ENCODE measurements at places on chromosomes 1 and 21. TPM values are rescaled to one million over a fixed set of nuclear protein-coding genes. Genes with fewer than 3 reads are reported as not detected.

The RAB3GAP2 gene
- total RNA-seq: 27.1 TPM

The CRYAA gene
- not detected for total RNA-seq

The EXTL2 gene
- total RNA-seq: 13.5 TPM

The ACTL8 gene
- not detected for total RNA-seq

The CTSE gene
- total RNA-seq: 0.54 TPM

The SEMA6C gene
- 0.99 TPM for total RNA-seq

The CHIA gene
- not detected for total RNA-seq

The S1PR1 gene
- 24.9 TPM for total RNA-seq

The MEGF6 gene
- 0.63 TPM for total RNA-seq

The RHBG gene
- total RNA-seq: 0.11 TPM

The PTTG1IP gene
- total RNA-seq: 116 TPM

The CR1L gene
- total RNA-seq: not detected

The MIXL1 gene
- total RNA-seq: not detected

The BEST4 gene
- not detected for total RNA-seq

The TMEM61 gene
- total RNA-seq: 1.4 TPM

The PTGER3 gene
- not detected for total RNA-seq

The TCHHL1 gene
- total RNA-seq: not detected

The COL9A2 gene
- 40.3 TPM for total RNA-seq

The NTMT2 gene
- not detected for total RNA-seq

The SELL gene
- total RNA-seq: not detected

The SAMD13 gene
- total RNA-seq: 0.46 TPM

The S100A7A gene
- total RNA-seq: not detected

The CEP85 gene
- 18.9 TPM for total RNA-seq

The LCE3D gene
- total RNA-seq: 8.8 TPM

The NUCKS1 gene
- 143 TPM for total RNA-seq

The RNASEL gene
- total RNA-seq: 3.2 TPM

All from foreskin keratinocyte (primary cell).